HEK293T (cell line): ENCODE measurements at places on chromosomes 2 and 18.

DNA sequence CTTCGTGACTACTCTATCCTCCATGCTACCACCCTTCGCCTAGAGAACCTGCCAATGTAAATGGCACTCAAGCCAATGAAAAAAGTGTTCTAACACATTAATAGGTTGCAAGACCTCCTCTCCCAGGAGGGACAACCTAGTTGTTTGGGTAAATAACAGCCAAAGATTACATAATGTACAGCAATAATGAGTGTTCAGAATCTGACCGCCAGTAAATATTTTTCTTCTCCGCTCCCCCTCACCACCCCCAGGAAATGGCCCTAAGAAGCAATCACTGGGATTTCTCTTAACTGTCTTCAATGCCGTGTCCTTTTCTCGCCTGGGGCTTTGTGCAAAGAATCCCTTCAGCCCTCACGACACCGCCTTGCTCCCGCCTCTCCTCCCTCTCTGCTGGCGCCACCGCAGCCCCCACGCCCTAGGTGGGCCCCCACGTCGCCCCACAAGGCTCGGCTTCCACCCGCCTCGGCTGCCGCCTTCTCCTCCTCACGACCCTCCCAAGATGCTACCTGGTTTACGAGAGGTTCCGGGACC is 458 bp downstream of the HYCC2 start:
- no peak for DNase-seq

DNA sequence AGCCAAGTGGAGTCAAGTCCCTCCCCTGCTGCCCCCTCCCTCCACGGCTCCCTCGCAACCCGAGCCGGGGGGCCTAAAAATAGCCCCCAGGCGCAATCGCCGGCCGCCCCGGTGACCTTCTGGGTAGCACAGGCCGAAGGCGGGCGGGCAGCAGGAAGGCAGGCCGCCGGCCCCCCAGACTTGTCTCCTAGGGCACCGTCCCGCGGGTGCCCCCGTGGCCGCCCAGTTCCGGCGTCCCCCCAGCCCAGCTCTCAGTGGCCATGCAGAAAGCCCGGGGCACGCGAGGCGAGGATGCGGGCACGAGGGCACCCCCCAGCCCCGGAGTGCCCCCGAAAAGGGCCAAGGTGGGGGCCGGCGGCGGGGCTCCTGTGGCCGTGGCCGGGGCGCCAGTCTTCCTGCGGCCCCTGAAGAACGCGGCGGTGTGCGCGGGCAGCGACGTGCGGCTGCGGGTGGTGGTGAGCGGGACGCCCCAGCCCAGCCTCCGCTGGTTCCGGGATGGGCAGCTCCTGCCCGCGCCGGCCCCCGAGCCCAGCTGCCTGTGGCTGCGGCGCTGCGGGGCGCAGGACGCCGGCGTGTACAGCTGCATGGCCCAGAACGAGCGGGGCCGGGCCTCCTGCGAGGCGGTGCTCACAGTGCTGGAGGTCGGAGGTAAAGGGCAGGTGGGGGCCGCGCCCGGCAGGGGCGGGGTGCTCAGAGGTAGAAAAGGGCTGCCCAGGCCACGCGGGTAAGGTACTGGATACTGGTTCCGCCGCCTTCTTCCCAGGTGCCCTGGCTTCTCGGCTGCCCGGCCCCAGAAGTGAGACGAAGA is at the start of gene SPEG:
Gene SPEG (plus strand): TSS at position 126 of the 808 bp plus-strand sequence. CDS start 135 bp downstream, at position 261.
- no peak for DNase-seq

- DNase-seq = no peak
Observed at GRCh38 chr2:12178289-12179080, 432.1 kb downstream of the LPIN1 start.

DNA sequence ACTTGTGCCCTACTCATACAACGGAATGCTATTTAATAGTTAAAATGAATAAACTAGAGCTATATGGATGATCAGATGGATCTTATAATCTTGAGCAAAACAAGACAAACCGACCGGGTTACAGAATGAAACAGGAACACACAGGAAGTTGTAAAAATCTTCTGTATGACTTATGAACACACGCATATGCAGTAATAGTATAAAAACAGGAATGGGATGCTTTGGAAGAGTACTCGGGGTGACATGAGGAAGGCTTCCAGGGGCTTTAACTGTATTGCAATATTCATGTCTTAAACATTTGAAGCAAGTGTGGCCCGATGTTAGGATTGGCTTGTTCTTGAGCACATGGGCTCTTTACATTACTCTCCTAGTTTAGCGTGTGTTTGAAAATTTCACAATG is 14.9 kb upstream of the E2F6 start:
- no peak for DNase-seq

- DNase-seq = no peak
Observed at GRCh38 chr18:79355433-79356335, 40.0 kb upstream of the NFATC1 start.

GRCh38 chr2:216142540-216142939 is 33.4 kb downstream of the XRCC5 start:
- DNase-seq = no peak

DNA sequence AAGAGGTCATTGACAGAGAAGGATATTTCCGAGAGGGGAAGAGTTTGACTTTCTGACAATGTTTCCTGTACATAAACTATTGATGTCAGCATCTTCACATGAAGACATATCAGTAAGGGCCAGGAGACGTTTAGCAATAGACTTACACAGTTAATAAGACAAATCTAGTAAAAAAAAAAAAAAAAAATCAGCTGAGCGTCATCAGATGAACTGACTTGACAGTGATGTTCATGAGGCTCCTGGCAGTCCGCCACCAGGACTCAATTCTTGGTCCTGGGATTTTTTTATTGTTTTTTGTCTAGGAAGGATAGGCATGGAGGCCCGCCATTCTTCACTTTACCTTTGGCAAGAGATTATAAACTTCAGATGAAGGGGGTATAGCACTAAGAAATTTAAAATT is 14.5 kb downstream of the MRPL44 start:
- no peak for DNase-seq

GRCh38 chr2:148893906-148894305 is 18.9 kb downstream of the KIF5C start:
- DNase-seq = no peak

GRCh38 chr18:61995618-61996017 is 102.8 kb upstream of the RNF152 start:
- DNase-seq = no peak

GRCh38 chr18:5286525-5286924 is 9.0 kb downstream of the ZBTB14 start:
- DNase-seq = no peak

- DNase-seq = no peak
Observed at GRCh38 chr18:77369644-77370043, 120.0 kb downstream of the GALR1 start.

DNA sequence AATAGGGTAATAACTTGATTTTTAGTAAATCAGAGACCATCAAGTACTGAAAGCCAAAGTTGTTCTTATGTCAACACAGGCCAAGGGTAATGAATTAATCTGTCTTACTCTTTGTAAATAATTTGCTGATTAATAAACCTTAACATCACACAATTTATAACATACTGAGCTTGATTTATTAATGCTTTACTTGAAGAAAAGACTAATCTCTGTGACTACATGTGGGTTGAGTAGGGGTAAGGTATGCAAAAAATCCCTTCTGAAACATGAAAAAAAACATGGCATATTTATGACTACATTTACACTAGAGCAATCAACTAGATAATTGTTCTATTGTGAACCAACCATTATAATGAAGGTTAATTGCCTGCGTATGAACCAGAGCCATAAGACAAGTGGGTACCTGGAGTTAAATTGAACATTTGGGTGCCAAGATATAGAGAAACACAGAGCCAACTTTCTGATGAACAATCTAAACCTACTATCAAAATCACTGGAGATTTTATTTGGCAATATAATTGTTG is 67.7 kb upstream of the GRB14 start:
- DNase-seq = no peak

- no peak for DNase-seq
Observed at GRCh38 chr18:35982409-35983114, 10.1 kb downstream of the RMP24 start.

DNA sequence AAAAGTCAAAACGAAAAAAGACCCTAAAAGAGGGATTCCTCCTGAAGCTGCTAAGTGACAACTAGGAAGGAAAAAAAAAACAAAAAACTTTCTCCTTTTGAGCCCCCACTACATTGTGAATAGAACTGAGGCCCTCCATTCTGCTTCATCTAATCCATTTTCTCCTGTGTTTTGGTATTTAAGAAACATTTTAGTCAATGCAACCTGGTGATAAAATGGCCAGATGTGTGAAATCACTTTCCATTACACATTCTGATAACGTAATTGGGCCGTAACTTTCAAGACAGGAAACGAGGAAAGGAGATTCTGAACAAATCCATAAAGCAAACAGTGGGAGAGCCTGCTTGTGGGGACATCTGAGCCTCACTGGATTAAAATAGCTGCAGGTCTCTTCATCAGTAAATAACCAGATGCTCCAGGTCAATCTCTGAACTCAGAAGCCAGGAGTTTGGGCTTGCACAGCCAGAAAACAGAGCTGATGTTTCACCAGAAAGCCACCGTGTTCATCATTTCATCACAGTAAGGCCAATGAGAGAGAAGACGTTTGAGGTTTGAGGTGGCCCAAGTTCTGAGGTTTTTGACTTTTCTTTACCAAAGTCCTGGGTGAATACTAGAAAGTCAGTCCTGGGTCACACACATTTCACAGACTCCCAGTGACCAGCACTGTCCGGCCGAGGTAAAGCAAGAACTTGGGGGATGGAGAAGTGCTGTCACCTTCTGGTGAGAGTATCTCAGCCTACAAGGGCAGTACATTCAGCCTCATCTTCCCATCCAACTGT is 47.8 kb downstream of the TGFA start:
- DNase-seq = no peak

GRCh38 chr2:65504814-65505697 is 72.7 kb upstream of the SPRED2 start:
- no peak for DNase-seq

DNA sequence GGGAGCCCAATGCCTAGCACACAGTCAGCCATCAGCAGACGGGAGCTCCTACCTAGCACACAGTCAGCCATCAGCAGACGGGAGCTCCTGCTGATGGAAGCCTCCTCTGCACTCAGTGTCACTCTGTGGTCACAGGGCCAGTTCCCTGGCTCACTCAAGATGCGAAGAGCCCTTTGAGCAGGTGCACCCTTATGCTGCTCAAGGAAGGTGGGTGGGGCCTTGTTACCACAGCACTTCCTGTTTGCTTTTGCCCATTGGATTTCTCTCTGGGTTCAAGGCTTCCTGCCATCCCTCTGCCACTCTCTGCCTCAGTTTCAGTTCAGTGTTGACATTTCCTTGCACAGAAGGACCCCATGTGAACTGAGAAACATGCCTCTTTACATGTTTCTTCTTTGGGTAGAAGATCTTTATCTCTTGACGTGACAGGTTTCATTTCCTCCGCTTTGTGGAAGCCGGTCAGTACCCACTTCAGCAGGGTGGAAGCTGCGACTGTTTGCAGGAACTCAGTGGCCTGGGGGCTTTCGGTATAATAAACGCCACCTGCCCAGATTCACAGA is 11.6 kb downstream of the TRIB2 start:
- DNase-seq = no peak

- DNase-seq = no peak
Observed at GRCh38 chr2:15731213-15731888, 139.7 kb downstream of the DDX1 start.

GRCh38 chr2:31188131-31188530 is 29.2 kb downstream of the CAPN14 start:
- no peak for DNase-seq

GRCh38 chr2:150625303-150625702 is 137.8 kb upstream of the RND3 start:
- DNase-seq = no peak

DNA sequence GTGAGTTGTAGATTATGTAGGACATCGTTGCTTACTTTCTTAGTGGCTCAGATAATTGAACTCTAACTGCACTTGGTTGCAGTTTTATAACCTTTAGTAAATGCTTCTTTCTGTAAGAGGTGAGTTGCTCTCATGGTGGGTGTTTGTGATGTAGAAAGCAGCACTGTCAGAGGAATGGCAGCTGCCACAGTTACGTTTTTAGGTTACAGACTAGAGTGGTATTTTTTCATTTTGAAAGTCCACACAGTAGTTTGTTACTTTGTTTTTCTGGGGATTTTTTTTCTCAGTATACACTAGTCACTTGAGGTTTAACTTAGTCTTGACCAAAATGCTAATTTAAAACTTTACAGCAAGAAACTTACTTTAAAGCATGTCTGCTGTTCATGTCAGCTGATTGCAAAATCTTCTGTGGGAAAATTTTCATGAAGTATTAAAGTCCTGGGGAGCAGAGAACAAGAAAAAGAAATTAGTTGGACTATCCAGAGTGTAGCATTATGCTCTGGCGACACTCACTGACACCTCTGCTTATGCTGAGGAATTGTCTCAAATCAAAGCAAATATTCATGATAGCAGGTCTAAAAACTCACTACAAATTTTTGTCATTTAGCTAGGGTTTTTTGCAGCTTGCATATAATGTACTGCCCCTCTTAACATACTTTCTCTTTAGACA is 14.8 kb downstream of the AFTPH start:
- no peak for DNase-seq

DNA sequence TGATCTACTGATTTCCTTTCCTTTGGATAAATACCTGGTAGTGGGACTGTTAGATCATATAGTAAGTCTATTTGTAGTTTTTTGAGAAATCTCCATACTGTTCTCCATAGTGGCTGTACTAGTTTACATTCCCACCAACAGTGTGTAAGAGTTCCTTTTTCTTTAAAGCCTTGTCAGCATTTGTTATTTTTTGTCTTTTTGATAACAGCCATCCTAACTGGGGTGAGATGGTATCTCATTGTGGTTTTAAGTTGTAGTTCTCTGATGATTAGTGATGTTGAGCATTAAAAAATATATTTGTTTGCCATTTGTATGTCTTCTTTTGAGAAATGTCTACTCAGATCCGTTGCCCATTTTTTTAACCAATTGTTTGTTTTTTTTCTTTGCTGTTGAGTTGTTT is 33.9 kb upstream of the EPG5 start:
- no peak for DNase-seq

- no peak for DNase-seq
Observed at GRCh38 chr18:11948852-11949523, 32.3 kb upstream of the IMPA2 start.

- DNase-seq = no peak
Observed at GRCh38 chr2:118386641-118387302, 298.5 kb downstream of the INSIG2 start.

DNA sequence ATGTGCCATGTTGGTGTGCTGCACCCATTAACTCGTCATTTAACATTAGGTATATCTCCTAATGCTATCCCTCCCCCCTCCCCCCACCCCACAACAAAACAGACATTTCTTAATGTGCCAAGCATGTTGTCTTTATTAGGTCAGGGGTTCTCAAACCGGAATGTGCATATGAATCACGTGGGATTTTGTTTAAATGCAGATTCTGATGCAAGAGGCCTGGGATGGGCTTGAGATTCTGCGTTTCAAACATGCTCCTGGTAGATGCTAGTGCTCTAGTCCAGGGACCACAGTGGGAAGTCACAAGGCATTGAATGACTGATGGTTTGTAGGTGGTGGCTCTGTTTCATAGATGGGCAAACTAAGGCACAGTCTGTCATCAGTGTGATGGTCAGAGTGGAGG is 184.7 kb downstream of the SMAD7 start:
- DNase-seq = no peak

GRCh38 chr2:20534913-20535801 is 88.3 kb downstream of the RHOB start:
- DNase-seq = no peak
